ENCODE measurements at places on chromosomes 2 and 18.

- DNase-seq, result no peak
Measured at GRCh38 chr2:231606941-231607340, 14.3 kb downstream of the TEX44 start.

DNA sequence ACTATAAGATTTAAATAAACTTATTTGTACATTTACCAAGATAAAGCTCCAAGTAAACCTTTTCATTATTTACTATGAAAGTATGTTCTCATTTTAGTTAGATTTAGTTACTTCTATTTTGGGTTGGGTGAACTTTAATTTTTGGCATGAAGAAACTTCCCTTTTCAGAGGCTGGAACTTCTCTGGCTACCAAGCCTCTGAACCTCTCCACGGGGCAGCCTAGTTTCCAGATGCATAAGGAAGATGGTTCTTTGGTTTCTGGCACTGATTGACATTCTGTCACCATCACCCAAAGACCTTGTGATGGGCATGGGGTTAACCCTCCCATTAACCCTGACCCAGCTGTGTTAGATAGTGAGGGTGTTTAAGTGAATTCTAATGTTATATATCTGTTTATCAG is 17.1 kb downstream of the PSD4 start:
- no peak for DNase-seq

- no peak for DNase-seq
Measured at GRCh38 chr18:73296686-73297085, 428.9 kb upstream of the NETO1 start.

DNA sequence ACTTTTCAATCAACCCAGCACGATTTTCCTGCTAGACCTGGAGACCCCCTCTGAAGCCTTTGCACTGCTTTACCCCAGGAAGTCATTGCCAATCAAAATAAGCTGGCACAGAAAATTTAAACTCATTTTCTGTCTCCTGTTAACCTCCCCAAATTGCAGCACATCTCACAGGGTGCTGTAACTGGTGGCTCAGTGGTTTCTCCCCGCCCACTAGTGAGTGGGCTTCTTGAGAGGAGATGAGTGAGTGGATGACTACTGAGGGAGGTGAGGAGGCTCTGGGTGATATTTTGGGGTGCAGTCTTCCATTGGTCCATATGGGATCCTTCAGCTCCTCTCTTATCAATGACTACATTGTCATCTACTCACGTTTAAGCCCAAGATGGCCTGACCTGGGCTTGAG is 239.8 kb upstream of the HS6ST1 start:
- DNase-seq, result no peak

GRCh38 chr2:154402213-154402612 is 296.3 kb upstream of the KCNJ3 start:
- DNase-seq, result no peak

GRCh38 chr2:110097506-110098220 is 18.0 kb downstream of the MALL start:
- no peak for DNase-seq

GRCh38 chr2:232260075-232260474 is 118.5 kb upstream of the ALPP start:
- DNase-seq, result no peak

- DNase-seq, result no peak
Measured at GRCh38 chr18:7855671-7856070, 288.6 kb downstream of the PTPRM start.

- DNase-seq, result no peak
Measured at GRCh38 chr2:66034467-66034866, 400.5 kb upstream of the MEIS1 start.

DNA sequence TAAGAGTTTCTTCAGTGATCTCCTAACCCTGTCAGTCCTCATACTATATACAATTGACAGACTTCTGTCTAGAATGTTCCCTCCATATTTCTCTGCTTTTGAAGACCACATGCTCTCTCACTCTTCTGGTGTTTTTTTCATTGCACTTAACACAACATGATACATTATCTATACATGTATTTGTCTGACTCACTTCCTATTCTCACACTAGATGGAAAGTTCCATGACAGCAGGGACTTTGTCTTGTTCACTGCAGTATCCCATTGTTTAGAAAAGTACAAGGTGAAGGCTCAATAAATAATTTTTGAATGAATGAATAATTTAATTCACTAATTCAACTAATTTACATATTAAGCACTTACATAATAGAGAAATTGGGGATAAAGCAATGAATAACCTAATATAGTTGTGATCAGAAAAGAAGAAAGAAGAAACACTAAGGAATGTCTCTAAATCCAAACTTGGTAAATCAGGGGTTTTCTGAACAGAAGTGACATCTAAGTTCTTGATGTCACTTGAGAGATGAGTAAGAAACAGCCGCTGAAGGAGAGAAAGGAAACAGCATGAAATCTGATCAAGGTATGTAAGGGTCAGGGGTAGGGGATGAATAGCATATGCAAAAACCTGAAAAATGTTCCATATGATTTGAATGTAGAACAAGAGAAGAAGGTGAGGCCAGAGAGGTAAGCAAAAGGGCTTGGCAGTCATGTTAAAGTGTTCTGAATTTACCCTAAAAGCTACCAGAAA is 42.4 kb downstream of the MBD2 start:
- no peak for DNase-seq
